ENCODE measurements at places on chromosomes 11 and 22.

DNA sequence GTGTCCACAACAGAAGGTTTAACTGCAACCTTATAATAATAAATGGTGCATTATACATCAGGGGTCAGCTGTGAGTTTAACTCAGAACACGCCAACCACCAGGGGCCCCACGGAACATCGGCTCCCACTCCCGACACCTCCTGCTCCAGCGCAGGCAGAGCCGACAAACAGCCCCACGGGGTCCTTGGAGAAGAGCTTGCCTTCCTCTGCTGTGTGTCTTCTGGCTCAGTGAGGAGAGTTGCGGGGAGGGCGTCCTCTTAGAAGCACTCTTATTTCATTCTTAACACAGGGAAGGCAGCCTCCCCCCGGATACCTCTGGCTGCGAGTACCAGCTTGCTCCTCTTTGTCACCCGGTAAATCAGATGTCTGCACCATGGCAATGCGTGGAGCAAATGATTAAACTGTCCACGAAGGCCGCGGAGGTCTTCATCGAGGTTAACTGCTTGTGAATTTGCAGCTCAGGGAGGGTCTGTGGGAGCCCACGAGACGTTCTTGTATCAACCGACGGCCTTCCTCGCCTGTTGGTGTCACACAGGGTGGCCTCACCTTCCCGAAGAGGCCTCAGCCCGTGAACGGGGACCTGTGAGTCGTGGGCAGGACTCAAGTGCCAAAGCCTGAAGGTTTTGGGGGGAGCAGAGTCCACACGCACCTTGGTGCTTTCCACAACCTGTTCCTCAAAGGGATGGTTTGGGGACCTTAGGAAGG lies 464.0 kb downstream of the BRD1 start:
- DNase-seq = no peak

DNA sequence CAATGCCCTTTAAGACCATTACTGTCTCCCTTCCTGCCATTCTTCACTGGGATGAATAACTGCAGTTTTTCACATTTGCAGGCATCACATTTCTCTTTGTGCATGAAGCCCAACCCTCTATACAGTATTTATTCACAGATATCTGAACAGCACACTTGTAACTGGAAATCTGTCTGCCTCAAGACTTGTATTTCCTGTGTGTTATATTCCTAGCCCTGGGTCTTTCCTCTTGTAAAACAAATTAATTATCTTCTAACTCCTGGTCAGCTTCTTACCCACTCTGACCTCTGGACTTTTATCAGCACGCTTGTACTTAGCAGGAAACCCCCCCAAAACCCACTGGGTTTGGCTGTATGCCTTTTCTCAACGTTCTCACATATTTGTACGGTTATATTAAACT lies 2.0 kb downstream of the CSRP3 start:
- DNase-seq = no peak

GRCh38 chr11:61863548-61864081 lies 27.7 kb downstream of the FADS3 start:
- no peak for DNase-seq

GRCh38 chr11:88292171-88292843 lies 45.2 kb downstream of the CTSC start:
- peak; percentile 51 for DNase-seq

GRCh38 chr11:68688881-68689280 lies 4.5 kb downstream of the GAL start:
- DNase-seq = no peak

GRCh38 chr11:83709434-83709833 lies 423.3 kb upstream of the CCDC90B start:
- no peak for DNase-seq
